ENCODE measurements at places on chromosomes 4 and X.

DNA sequence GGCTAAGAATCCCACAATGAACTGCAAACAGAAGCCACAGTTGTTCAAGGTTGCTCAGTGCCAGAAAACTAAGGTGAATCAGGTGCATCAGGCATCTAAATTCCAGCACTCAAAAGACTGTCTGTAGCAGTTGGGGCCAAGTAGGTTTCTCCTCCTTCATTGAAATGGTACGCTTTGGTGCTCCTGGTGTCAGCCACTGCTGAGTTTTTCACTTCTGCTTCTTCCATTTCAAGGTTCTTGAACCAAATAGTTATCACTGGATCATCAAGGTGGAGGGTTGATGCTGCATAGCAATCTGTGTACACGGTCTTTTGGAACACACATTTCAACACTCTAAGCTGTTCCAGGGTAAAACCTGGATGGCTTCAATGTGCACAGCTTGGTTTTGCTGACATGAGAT is 74.4 kb downstream of the TMA16 start:
- no peak for DNase-seq

DNA sequence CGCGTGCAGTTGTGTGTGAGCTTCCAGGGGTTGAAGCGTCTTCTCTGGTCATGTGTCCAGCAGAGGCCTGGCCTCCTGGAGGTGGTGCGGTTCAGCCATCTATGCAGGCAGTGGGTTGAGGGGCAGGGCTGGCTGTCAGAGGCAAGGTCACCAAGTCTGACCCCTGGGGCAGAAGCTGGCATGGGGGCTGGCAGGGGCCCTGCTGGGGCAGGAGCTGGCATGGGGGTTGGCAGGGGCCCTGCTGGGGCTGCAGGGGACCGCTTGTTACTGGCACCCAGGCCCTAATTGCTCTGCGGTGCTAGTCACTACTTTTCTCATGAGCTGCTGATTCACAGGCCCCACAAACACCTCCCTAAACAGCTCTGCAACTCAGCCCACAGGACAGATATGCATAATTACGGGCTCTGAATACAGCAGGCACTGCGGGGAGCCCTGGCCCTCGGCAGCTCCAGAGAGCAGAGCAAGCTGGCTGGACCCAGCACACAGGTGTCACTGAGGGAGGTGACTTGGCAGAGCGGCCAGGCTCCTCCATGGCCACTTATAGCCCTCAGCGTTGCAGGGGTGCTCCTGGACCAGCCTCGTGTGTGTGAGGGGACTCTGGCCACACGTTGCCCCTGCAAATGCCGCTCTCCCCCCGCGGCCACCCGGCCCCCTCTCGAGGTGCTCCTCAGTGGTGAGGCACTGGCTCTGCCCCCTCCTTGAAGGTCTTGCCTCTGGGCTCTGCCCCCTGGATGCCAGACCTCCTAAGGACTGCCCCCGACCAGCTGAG is 32.7 kb downstream of the CPLX1 start:
- DNase-seq: no peak

DNA sequence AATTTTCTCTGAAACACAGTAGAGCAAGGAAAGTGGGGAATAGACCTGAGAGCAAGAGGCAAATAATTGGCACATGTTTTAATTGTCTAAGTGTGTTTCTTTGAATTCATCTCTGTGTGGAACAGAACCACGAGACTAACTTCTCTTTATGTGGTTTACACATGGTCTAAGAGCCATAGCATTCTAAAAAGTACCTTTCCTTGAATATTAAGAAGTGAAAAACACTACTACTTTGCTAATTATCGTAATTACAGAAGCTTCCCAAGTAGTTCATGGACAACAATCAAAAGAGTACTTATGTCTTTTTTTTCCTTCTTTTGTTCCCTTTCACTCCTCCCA is 2.9 kb upstream of the CYBB start:
- no peak for DNase-seq

DNA sequence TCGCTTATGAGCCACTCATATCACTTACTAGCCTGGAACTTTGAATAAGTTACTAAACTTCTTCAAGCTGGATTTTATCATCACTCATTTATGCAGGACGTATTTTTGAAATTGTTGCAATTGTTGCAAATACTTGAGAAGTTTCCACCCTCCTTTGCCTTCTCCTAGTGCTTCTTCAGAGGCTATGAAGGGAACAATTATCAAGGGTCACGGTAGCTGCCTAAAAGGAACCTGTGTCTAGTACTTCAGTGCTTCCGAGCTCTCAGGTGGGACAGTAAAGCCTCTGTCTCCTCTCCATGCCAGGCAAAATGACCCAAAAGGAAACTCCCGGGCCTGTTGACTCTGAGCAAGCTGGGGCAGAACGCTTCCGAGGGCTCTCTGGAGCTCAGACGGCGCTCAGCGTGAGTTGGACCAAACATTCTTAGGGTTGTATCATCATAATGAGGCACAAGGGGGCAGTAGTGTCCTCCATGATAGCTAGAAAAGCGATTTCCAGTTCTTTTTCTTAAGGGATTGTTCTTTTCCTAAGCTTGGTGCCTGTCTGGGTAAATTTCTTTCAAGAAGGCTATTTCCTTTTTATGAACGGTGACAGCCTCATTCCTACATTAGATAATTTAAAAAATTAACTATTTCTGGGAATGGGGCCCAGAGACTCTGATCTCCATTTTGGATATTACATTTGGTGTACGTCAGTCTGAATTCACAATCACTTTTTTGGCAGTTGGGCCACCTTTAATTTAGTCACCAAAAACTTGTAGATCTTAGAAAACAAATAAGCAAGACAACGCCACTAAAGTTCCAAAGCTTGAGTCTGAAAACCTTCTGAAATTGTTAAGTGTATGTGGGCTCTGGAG is 73.1 kb downstream of the PACRGL start:
- DNase-seq: no peak

GRCh38 chr4:123284168-123284567 is 112.4 kb upstream of the SPRY1 start:
- no peak for DNase-seq

GRCh38 chrX:69158166-69158980 is 6.9 kb downstream of the PJA1 start:
- peak; percentile 26 for DNase-seq

DNA sequence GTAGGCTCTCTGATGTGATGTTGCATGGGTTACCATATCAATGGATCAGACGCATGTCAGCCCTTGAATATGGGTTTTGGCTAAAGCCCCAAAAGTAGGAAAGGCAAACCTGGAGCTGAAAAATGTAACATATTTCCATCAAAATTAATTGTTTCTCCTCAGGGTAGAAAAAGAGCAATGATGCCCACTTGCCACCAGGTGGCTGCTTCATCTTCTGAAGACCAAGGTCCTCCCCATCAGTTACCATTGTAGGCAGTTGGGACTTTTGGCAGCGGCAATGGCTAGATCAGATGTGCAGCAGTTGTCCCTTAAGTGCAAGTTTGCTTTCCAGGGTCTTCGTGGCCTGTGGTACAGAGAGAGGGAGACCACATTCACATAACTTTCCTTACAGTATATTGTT is 118.2 kb downstream of the NAF1 start:
- DNase-seq: no peak

DNA sequence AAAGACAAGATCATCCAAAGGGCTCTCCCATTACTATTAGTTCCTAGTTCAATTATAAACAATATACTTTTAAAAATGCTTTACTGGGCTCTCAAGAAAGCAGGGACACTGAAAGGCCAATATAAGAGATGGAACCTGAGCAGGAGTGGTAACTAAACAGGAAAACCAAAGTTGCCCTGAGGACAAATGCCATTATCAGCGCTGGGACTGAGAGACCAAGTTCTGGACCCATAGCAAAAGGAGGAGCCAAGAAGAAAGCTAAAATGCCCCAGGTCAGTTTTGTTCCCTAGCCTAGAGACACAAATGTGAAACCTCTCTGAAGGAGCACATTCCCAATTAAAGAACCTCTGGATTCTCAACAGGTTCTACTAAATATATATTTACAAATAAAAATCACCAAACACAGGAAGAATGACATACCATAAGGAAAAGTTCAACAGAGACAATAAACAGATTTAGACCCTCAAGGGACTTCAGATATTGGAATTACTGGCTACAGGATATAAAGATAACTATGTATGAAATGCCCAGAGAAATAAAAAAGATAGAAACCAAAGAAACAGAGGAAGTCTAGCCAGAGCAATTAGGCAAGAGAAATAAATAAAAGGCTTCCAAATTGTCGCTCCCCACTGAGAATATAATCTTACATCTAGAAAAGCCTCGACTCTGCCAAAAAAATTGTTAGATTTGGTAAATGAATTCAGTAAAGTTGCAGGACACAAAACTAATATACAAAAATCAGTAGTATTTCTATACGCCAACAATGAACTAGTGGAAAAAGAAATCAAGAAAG is 67.1 kb downstream of the KLHL8 start:
- DNase-seq: no peak

DNA sequence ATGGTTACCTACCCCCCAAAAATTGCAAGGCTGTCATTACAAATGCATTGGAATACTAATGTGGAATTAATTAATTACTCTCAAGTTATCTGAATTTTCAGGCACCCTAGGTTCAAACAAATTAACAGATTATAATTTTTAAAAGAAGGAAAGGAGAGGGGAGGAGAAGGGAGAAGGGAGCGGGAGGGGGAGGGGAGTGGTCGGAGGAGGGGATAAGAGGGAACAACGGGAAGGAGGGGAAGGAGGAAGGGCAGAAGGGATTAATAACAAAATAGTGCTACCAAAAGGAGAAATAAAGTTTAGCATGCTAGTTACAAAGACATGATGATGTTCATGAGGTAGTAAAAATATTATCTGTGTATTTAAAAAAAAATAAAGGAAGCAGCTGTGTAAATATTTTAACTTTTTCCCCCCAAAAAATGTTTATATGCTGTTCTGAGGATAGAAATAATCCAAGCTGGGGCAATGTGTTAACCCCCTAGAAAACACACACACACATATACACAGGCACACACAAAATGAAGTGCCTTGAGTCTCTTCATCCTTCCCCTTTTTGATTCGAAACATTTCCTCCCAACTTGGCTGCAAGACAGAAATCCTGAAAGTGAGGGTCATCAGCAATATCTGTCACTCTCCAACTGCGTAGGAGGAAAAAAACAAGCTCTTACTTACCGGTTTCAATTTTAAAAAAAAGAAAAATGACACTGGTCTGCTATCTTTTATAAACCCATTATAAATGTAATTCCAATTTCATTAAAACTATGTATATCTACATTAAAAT is 58.8 kb downstream of the PPP3CA start:
- DNase-seq: no peak

- no peak for DNase-seq
These were observed 88.3 kb upstream of the GC start for GRCh38 chr4:71872221-71872620.

DNA sequence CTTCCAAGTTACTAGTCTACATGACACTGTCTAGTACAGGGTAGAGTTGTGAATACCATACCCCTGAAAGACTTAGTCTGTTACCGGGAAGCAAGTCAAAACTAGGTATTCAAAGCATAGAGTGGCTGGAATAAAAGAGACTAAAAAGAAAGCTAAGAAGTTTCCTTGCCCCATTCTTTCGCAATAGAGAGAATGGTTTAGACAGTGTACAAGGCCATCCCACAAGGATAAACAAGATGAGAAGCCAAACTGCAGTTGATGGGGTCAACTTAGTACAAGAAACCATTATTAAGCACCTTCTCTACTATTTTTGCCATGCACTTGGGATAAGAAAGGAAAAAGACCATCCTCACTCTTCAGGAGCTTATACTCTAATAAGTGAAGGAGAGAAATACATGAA is 30.3 kb downstream of the AMMECR1 start:
- no peak for DNase-seq

GRCh38 chrX:43618366-43619205 is 37.5 kb upstream of the MAOA start:
- no peak for DNase-seq

DNA sequence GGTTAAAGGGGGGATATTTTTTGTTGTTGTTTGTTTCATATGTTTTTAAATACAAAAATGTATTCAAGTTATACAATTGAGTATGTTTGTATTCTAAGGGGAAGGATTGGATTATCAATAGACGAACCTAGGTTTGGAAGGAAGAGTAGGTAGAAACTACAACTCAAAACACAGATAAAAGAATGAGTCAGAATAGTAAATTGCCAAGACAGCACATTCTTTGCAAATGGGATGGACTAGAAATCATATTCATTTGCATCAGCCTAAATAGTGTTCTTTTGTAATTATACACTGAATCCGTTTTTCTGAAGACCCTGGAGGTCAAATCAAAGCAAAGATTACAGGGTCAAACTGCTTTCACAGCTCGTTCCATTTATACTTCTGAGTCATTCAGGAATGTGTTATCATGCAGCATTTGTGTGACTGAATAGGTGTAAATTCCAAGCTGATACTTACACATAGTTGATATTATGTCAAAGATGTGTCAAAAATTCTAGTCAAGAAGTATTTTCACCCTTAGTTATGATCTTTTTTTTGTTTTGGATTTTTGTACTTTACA is 273.3 kb upstream of the FAT4 start:
- no peak for DNase-seq

GRCh38 chrX:45697591-45697990 is 496.9 kb upstream of the DIPK2B start:
- no peak for DNase-seq

- no peak for DNase-seq
These were observed 96.2 kb downstream of the CDS1 start for GRCh38 chr4:84678976-84679744.

DNA sequence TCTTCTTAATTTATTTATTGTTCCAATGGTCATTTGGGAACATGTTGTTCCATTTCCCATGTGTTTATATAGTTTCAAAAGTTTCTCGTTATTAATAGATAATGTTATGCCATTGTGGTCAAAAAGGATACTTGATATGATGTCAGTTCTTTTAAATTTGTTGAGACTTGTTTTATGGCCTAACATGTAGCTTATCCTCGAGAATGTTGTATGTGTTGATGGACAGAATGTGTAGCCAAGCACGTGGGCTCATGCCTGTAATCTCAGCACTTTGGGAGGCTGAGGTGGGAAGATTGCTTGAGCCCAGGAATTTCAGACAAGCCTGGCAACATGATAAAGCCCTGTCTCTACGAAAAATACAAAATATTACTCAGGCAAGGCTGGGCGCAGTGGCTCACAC is 168.5 kb upstream of the USP38 start:
- no peak for DNase-seq

DNA sequence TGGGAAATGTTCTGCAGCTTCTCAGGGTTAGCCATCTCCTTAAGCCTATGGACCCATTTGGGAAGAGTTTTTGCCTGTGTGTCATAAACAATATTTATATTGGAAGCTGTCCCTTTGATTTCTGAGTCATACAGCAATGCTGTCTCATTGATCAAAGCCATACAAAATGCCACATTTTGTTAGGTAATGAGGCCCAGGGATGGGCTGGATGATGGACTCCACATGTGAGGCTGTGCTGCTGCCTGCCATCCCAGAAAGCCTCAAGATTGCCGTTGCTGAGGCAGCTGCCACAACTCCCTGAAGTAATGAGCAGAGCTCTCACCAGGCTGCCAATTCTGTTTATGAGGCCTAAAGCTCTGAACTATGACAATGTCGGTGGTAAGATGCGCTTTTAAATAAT is 12.2 kb upstream of the GJB1 start:
- DNase-seq: no peak

DNA sequence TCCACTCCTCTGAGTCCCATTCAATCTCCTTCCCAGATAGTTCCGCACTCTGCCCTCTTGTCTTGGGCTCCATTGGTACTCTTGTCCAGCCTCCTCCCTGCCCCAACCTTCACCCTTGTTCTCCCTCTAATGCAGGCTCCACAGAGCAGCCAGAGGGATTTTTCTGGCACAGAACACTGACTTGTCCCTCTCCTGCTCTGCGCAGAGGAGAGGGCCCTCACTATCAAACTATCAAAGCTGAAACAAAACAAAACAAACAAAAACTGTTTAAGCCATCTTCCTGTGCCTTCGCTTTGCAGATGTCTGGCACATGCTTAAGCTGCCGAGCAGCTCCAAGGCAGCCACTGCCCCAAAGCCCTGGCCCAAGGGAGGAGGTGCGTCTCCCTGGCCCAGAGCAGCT is 2.9 kb downstream of the CNGA2 start:
- no peak for DNase-seq

Data from NCI-H524 treated with DMSO at 0.1 percent for 48 hours (cell line).